RCC 7860 (cell line): ENCODE measurements at places on chromosomes 5 and 9.

- DNase-seq: no peak
Measured at GRCh38 chr9:30928045-30928444, 1456.4 kb upstream of the ACO1 start.

GRCh38 chr5:75365740-75366139 lies 28.7 kb downstream of the HMGCR start:
- no peak for DNase-seq

DNA sequence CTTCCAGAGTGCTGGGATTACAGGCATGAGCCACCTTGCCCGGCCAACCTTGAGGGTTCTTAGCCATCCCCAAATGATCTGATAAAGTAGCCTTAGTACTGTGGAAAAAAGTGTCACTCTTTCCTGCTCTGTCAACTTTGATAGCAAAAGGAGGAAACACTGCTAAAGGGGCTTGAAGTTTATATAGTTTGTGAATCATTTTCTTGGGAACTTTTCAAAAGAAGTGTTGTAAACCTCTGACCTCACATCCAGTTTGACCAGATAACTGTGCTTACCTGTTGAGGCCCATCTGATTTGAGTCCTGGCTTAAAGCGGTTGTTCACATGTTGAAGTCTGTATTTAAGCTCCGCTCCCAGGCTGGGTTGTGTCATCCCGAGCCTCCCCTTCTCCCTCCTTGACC lies 303.3 kb downstream of the DOCK8 start:
- no peak for DNase-seq

DNA sequence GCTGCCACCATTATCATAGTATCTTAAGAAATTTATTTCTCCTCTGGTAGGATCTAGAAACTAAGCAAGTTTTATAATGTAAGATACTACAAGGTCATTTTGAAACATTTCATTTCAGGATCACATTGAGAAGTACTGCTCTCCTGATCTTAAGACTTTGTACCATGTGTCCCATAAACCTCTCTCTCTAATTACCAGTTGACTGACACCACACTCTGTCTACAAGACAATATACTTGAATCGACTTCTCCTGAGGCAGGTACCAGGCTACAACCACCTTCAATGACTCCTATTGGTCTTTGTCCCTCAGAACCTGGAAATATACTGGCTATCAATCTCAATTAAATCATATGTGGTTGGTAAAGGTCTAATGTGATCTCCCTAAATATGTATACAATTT lies 597.0 kb downstream of the PTPRD start:
- DNase-seq: no peak

DNA sequence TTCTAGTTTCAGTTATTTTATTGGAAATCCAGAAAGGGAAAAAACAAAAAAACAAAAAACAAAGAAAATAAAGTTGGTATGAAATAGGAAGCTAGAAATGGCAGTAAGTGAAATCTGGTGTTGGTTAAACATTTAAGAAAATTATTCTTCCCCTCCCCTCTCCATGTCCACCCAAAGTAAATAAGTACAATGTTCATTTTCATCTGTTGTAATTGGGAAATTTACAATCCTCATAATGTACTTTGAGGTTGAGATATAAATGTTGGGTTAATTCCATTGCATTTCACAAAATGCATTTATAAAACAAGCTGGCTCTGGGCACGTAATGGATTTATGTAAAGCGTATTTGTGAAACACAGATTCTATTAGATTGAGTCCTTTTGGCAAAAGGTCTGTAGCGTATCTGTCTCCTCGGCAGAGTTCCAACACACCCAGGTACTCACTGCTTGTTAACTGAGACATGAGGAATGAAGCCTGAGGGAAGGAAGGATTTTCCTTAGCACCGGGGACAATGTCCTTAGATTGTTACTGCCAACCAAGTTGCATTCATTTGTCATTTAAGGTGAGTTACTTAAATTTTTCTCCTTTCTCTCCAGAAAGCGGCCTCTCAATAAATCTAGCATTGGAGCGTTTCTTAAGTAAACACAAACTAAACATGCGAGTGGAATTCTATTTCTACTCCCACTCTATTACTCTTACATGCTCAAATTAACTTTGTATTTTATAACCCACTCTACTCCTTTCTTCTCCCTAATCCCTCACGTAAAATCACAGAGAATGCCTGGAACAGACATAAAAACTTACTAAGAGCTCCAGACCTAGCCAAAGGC lies 912.3 kb upstream of the WWC1 start:
- DNase-seq: no peak

- DNase-seq: no peak
Measured at GRCh38 chr5:111494355-111494999, 17.9 kb downstream of the STARD4 start.

DNA sequence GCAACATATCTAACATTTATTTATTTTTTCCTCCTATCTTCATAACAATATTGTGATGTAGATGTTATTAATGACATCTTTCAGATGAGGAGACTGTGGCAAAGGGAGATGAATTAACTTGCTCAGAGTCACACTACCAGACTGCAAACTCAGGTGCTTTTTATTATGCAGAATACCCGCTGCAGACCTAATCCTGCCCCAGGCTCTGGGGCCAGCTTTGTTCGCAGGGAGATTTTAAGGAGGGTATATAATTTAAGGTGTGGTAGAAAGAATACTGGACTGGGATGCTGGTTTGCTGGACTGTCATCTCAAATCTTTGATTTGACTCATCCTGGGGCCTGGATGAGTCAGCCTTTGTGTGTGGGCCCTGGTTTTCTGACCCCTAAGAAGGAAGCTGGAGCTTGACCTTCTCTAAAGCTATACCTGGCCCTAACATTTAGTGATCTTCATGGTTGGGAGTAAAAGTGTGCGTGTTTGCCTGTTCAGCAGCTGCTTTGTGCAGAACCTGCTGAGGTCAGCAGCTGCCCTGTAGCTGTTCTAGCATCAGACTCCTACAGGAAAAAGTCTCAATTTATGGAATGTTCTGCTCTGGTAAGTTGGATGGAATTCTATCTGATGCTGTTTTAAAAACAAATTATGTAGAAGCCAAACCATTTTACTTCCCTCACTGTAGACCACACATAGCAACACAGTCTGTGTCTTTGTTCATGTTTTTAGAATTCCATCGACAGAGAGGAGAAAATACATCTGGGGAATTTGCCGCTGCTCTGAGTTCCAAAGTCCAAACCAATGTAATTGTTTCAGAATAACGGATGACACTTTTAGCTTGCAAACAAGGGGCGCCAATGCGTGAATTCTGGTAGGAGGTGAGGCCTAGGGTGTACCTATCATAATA lies 4.5 kb downstream of the SLC36A1 start:
- peak; percentile 21 for DNase-seq

DNA sequence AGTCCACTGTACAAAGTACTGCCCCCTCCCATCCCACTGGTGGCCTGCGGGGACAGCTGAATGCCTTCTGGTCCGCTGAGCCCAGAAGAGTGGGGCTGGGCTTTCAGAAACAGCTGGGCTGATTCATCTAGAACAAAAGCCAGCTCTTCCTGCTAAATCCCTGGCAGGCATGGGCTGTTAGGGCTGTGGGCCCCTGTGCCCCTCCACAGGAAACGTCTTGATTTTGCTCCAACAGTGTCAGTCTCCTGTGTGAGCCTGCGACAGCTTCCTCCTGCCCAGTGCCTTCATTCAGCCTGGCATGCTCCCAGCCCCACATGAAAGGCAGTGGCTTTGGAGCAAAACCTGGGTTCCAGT lies 6.9 kb upstream of the GSN start:
- DNase-seq: no peak

- DNase-seq: no peak
Measured at GRCh38 chr9:93579711-93580516, 3.5 kb downstream of the PHF2 start.

DNA sequence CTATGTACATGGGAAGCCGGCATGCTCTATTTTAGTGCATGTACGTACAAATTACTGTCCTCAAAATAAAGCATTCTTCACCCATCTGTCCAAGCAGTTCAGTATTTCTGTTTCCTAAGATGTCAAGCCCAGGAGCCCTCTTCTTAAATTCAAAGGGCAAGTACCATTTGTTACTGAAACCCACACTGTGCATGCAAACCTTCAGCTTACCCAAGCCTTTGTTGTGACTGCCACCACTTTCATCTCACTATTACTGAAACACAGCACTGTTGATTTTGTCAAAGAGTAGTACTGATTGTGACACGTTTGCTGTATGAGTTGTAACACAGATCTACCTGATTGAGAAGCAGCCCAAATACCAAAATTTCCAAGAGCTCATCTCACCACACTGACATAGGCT lies 390.4 kb upstream of the IZUMO3 start:
- no peak for DNase-seq

GRCh38 chr5:84378420-84378819 lies 6.3 kb downstream of the EDIL3 start:
- peak; percentile 59 for DNase-seq

- DNase-seq: peak; percentile 35
Measured at GRCh38 chr5:34604119-34604675, 51.9 kb upstream of the RAI14 start.

DNA sequence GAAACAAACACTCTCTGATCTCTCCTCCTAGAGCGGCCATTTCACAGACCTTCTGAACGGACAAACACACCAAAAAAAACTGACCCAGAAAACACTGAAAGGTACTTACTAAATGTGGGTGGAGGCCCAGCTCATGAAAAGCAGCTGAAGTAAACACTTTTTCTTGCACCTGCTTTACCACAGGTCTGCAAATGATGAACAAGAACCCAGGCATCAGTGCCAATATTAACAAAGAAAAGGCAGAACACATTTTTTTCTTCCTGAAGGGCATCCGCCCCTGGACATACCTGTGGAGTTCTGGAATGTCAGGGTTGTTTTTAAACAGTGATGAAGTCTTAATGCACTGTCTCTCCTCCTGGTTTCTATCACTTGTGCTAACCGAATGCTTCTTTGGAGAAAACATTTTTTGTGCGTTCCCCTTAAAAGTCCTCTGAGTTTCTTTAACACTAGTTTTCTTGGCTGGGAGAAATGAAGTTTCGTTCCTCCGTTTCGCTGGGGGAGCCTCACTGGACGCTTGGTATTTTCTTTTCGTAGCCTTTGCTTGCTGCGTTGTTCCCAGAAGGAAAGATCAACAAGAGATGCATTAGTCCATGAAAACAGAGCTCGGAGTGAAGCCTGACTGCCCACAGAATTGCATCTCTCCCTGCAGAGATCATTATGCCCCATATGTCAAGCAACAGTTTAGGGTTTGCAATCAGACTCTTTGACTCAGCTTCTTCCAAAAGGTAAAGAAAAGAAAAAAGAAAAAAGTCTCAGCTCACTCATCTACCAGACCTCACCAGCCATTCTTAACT lies 7.4 kb downstream of the DDX31 start:
- DNase-seq: no peak

GRCh38 chr5:53463909-53464621 lies 16.4 kb upstream of the FST start:
- no peak for DNase-seq

DNA sequence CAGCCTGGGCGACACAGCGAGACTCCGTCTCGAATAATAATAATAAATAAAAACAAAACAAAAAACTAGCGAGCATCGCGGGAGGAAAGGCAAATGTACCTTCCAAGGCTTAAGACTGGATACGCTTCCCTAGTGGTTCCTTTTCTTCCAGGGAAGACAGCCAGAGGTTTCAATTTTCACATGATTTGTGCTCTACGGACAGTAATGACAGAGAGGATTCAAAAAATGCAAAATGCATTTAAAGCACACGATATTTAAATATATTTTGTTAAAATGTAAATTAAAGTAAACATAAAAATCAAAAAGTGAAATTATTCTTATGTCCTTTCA lies 4.3 kb upstream of the TRIM41 start:
- no peak for DNase-seq

- DNase-seq: peak; percentile 20
Measured at GRCh38 chr9:26262421-26263107, 584.3 kb upstream of the TUSC1 start.

DNA sequence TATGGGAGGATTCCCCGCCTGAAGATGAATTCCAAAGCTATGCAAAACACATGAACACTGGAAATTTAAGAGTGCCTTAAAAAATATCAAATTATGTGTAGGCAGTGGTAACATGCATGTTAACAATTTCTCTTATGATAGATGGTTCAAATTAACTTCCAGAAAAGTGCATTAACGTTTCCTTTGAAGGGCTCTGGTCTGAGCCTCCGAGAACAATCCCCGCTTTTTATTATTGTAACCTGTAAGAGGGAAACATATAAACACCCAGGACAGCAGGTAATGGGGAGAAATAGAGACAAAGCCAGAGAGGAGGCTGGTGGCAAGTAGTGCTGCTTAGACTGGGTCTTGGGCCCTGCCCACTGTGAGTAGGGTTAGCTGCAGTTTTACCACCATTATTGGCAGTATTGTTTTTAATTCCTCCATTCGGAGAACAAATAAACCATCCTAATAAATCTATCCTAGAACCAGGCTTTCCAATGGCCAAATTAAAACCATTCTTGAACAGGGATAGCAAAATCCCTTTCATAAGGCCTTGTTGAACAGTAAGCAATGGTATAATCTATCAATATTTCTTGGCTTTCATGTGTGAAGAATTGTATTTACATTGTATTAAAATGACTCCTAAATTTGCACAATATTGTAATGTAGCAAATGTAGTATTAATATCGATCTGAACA lies 6.3 kb downstream of the NR2F1 start:
- DNase-seq: no peak

DNA sequence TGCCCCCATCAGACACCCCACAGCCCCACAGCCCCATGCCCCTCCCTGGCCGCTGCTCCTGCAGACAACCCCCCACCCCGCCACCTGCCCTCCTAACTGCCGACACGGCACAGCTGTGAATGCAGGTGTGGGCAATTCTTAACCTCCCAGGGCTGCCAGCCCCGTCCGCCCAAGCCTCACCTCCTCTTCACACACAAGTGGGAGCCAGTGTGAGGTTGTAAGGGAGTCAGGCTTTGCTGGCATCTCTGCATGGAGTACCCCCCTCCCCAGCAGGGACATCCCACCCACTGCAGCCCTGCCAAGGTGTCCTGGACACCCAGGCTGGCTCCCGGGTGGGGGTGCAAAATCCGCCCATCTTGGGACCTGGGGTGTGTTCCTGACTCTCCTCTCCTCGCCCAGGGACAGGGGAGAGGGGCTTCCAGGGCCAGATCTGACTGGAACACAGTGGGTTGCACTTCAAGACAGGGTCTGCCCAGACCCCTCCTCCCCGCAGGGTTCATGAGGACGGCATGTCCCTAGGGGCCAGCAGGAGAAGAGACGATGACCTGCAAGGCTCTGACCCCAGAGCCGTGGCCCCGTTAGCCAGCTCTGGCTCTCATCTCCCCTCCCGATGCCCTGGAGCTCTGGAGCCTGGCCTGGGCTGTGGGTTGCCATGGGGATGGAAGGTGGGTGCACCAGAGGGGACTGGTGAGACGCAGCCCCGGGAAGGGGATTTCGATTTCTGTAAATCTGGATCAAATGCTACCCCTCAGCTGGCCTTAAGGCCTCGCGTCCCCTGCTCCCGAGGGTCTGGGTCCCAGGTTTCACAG lies 34.4 kb downstream of the SARDH start:
- no peak for DNase-seq

DNA sequence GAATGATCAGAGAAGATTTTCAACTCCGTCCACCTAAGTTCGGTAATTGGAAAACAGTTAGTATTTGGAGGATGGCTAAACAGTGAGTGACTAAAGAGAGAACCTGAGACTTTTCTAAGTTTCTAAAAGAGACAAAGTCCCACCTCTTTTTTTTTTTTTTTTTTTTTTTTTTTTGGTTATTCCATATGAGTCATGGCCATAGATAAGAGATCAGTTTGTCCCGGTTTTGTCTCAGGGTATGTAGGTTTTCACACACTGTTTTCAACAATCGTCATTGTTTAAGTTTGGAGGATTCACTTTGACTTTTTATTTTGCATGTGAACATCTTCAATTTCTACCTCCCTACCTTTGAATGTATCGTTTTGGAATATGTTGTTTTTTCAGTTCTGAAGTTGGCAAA lies 85.9 kb downstream of the NTRK2 start:
- no peak for DNase-seq
